ENCODE measurements at places on chromosomes 11 and 22. TPM values are rescaled to one million over a fixed set of nuclear protein-coding genes. Genes with fewer than 3 reads are reported as not detected.

GRCh38 chr11:82305123-82305522 lies 428.5 kb downstream of the FAM181B start:
- no peaks in the 10 kb centered on the region for H3K27me3 ChIP-seq
- H3K27ac ChIP-seq, result no peak overlapping the region
- no peak for DNase-seq
- H3K36me3 ChIP-seq, result no peaks in the 10 kb centered on the region
- no peak overlapping the region for H3K4me3 ChIP-seq

DNA sequence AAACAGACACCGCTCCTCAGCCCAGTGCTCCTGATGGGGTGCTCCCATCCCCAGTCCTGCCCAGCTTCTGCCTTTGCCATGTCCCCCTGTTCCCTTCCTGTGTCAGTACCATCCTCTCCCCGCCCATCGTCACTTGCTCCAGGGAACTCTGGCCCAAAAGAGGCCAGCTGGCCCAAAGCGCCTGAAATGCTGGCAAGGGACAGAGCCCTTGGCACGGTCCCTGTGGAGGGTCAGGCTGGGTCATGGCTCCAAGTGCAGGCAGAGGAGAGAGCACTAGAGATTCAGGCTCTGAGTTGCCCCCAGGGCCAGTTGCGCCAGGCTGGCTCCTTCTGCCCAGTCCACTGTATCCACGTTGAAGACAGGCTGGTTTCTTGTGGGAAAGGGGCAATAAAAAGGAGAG lies 8.4 kb upstream of the HDHD5 start:
- H3K27me3 ChIP-seq, result no peaks in the 10 kb centered on the region
- peak overlapping the region; percentile 40 for H3K4me3 ChIP-seq
- no peak overlapping the region for H3K27ac ChIP-seq
- H3K4me1 ChIP-seq, result no peaks in the 10 kb centered on the region
- DNase-seq, result peak; percentile 91
- H3K36me3 ChIP-seq, result no peaks in the 10 kb centered on the region

- H3K4me1 ChIP-seq, result no peaks in the 10 kb centered on the region
- no peaks in the 10 kb centered on the region for H3K36me3 ChIP-seq
- peak overlapping the region; percentile 54 for H3K4me3 ChIP-seq
- no peaks in the 10 kb centered on the region for H3K27me3 ChIP-seq
- peak; percentile 66 for DNase-seq
- H3K27ac ChIP-seq, result no peak overlapping the region
Observed at GRCh38 chr11:120985718-120986569, 38.0 kb upstream of the TBCEL start.

DNA sequence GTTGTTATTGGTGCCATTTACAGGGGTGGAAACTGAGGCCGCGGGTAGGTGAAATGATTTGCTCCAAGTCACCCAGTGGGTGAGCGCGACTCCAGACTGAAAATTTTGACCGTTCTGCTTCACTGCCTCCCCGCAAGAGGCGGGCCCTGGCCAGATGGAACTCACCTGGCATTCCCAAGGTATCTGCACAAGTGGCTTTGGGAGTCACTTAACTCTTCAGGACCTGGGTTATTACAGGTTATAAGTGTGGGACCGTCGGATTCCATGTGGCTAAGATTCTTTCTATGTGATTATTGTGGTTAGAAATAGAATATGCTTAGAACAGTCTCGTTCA lies 598 bp downstream of the CABIN1 start:
- peak overlapping the region; percentile 59 for H3K27ac ChIP-seq
- no peaks in the 10 kb centered on the region for H3K36me3 ChIP-seq
- DNase-seq, result no peak
- no peaks in the 10 kb centered on the region for H3K27me3 ChIP-seq
- H3K4me1 ChIP-seq, result no peaks in the 10 kb centered on the region

- DNase-seq, result no peak
- H3K36me3 ChIP-seq, result no peaks in the 10 kb centered on the region
Observed at GRCh38 chr11:11780858-11781257, 60.9 kb upstream of the USP47 start.

- H3K4me1 ChIP-seq, result no peaks in the 10 kb centered on the region
- H3K4me3 ChIP-seq, result no peak overlapping the region
- no peaks in the 10 kb centered on the region for H3K27me3 ChIP-seq
- H3K36me3 ChIP-seq, result no peaks in the 10 kb centered on the region
- DNase-seq, result no peak
Observed at GRCh38 chr11:72179804-72180396, 12.0 kb upstream of the FOLR1 start.

SERPIND1 gene
- 289 TPM for total RNA-seq

NXPE4 gene
- not detected for total RNA-seq

SCGB1A1 gene
- not detected for total RNA-seq

NECTIN1 gene
- 8.4 TPM for total RNA-seq

HTR3B gene
- total RNA-seq, result not detected

DDX25 gene
- 0.28 TPM for total RNA-seq

TENM4 gene
- 0.04 TPM for total RNA-seq

All from right lobe of liver (tissue), 6 donors.